Stimulated activated CD4-positive, alpha-beta T cell treated with anti-CD3 and anti-CD28 coated beads, Interleukin-1b, Interleukin-23, amount 100 ng/mL, for 1 hour (primary cell): ENCODE measurements at places on chromosomes 2 and 18.

DNA sequence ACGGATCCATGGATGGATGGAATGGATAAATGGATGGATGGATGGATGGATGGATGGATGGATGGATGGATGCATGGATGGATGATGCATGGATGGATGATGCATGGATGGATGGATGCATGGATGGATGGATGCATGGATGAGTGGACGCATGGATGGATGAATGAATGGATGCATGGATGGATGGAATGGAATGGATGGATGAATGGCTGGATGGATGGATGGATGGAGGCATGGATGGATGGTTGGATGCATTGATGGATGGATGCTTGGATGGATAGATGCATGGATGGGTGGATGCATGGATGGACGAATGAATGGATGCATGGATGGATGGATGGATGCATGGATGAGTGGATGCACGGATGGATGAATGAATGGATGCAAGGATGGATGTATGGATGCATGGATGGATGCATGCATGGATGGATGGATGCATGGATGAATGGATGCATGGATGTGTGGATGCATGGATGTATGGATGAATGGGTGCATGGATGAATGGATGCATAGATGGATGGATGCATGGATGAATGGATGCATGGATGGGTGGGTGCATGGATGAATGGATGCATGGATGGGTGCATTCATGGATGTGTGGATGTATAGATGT lies 209.2 kb downstream of the ALPK2 start:
- DNase-seq = no peak

DNA sequence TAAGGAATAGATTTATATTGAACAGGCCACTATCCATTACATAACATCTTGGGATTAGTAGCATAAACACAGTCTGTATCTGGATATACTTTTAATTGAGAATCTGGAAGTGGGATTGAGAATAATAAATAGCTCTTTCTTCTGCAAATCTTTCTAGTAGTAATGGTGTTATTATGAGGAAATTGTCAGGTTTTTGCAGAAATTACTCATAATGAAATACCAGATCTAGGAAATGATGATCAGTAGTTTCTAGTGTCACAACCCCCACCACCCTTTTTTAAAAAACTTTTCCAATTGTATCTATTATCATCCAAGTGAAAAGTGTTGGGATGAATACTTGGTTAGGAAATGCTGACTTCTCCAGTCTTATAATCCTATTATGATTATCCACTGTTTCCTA lies 18.7 kb downstream of the NBEAL1 start:
- no peak for DNase-seq

GRCh38 chr2:74562126-74562775 lies 7.7 kb downstream of the DOK1 start:
- DNase-seq = no peak

GRCh38 chr2:73297586-73297985 lies 4.2 kb upstream of the EGR4 start:
- no peak for DNase-seq

DNA sequence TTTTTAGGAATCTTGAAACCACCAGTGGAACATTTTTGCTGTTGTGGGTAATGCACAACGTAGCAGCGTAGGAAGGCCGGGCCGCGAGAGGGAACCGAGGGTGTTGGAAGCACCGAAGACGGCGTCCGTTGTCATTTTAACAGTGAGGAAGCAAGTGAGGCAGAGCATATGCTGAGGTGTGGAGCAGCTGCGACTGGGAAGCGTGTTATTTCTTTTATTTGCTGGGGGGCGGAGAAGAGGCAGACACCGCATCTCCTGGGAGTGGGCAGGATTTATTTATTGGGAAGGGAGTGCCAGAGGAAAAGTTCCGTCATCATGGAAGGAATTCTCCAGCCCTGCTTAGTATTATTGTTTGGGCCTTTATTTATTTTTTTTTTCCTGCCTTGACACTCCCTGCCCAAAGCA lies 232.8 kb downstream of the KLHL29 start:
- no peak for DNase-seq

- no peak for DNase-seq
Observed at GRCh38 chr2:1871171-1871570, 126.9 kb upstream of the PXDN start.

DNA sequence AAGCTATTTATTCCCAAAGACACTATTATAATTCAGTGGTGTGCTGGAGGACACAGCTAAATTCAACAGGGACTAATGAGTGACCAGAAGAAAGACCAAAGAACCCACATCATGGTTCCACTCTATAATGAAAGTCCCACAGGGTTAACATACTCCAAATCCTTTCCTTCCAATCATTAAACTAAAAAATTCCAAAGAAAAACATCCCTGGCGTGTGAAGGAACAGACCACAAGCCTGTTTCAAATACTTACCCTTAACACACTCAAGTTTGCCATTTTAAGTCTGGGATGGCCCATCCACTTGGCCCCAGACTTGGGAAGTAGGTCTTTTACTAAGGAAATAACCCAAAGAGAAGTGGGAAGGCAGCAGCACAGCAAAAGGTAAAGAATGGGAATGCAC lies 150.1 kb upstream of the CCDC150 start:
- DNase-seq = no peak

DNA sequence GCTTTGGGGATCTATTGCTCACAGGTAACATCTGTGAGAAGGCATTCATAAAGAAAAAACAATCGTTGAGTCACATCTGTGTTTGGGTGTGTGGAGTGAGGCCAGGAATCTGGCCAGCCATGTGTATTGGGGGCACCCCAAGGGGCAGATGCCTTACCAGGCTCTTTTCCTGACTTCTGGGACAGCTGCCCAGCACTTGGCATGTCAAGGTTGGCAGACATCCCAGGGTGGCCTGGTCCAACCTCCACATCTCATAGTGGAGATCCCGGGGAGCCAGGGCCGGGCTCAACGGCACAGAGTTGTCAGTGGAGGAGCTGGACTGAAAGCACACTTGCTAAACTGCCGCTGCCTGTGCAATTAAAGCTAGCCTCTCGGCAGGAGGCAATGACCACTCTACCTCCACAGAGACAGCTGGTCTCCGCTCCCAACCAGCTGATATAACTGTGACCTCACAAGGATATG lies 75.3 kb upstream of the MGAT4A start:
- no peak for DNase-seq

DNA sequence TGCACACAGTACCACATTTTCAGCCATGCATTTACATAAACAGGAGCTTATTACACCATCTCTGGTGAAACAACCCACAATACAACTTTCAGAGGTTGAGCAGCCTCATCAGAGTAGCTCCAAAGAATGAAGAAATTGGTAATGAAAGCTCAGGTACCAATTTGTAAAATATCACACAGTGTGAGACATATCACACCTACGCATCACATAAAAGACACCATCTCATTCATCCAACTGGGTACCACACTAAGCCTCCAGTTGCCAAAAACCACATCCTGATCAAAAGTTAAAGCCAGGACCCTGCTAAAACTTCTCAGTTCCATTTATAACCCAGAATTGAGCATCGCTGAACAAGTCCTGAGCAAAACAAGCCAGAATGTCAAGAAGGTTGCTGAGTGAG lies 4.6 kb downstream of the TMEM163 start:
- DNase-seq = no peak

DNA sequence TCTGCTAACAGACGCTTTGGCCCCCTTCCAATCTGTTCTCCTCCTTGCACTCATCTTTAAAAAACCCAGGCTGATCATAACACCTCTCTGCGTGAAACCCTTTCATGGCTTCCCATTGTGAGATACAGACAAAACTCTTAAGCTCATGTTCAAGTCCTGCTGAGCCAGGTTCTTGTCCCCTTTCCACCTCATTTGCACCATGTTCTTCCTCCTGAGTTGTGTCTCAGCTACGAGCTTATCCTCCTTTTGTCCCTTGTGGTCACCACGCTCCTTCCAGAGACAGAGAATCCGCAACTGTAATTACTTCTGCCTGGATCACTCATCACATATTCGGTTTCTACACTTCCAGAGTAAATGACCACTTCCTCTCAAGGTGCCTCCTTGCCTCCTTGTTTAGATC lies 238.8 kb downstream of the ACTR3 start:
- no peak for DNase-seq
